Activated CD4-positive, CD25-positive, alpha-beta regulatory T cell treated with anti-CD3 and anti-CD28 coated beads, Interleukin-2, amount 50 U/mL, for 72 hours (primary cell): ENCODE measurements at places on chromosomes 7 and 10.

DNA sequence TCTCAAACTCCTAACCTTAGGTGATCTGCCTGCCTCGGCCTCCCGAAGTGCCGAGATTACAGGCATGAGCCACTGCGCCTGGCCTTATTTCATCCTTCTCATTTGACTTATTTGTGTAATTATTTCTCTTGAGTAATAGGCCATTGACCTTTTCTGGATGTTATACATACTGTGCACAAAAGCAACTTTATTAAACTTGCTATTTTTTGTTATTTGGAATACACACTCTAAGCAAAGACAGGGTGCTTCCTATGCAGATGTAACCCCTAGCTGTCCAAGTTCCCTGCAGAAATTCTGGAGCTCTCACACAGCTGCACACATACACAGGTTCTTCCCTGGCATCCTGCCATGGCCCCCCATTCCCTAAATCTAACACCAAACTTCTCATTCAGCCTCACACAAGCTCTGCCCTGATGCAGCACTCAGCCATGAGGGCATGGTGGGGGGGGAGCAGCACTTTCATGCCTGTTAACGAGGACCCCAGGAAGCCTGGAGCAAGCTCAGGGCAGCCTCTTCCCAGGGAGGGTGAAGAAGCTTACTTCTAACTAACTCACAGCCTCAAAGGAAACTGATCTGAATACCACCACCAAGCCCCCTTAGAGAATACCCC, 33.2 kb downstream of the SH3PXD2A start:
- no peak for DNase-seq

GRCh38 chr7:46209611-46210388, 288.7 kb upstream of the IGFBP3 start:
- no peak for DNase-seq

GRCh38 chr7:134084488-134085144, 42.5 kb upstream of the LRGUK start:
- no peak for DNase-seq

GRCh38 chr7:71385330-71385729, 253.4 kb downstream of the GALNT17 start:
- no peak for DNase-seq

DNA sequence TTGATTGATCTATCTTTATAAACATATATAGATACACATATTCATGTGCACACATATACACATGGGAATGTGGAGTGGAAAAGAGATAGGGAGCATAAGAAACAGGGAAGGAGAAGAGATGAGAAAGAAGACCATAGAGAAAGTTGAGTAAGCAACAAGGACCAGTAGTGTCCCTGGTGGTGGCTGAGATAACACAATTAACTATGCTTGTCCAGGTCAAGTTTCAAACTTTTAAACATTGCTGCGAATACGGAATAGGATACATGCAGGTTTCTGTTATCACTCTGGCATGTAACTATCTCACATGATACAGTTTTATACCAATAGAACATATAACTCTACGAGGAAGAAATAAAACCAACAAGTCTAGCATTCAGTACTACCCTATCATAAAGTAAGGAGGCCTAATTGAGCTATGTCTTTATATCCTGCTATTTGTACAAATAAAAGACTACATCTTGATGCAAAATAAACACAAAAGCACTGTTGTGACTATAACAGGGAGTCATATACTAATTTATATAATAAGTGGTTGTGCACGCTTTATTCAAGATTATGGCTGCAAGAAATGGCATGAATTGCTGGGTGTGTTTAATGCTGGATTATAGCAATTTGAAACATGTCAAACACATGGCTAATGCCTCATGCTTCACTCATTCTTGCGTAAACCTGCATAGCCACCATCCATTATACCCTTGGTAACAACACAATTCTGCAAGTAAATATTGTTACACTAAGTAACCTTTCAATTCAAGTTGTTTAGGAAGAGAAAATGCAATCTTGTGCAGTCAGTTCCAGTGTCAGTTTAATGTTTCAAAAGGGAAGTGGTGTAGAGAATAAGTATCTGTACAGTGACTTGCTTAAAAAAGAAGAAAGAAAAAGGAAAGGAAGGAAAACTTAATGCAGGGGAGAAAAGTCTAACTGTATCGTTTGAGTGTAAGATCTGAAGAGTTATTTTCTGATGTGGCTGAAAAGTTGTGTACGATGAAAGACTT, 8.2 kb downstream of the FOXP2 start:
- no peak for DNase-seq

GRCh38 chr7:107746006-107746405, 2.1 kb downstream of the CBLL1 start:
- DNase-seq: no peak

GRCh38 chr7:151381348-151382078, 28.3 kb downstream of the WDR86 start:
- DNase-seq: no peak

DNA sequence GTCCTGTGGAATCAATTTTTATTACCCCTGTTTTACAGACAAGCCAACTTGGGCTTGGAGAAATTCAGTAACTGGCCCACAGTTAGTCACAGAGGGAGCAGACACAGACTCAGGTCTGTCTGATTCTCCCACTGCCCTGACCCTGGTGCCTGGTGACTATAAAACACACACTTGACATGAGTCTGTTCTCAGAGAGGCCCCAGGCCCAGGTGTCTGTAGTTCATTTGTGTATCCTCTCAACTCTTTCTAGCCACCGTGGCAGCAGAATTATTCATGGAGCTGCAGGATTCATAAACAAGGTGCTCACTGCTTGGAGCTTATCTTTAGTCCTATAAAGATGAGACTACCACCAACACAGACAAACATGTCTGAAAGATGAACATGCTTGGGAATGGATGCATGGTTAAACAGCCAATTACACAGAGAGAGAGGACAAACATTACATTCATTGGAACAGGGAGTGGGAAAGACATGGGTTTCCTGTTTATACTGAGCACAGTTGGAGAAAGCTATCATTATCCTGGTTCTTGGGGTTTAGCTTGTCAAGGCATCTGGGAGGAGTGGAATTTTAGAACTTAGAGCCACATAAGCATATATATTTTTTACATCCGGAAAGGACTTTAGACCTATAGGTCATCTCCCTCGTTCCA, 79.1 kb upstream of the PDCD4 start:
- no peak for DNase-seq
